Fibroblast of skin of abdomen (primary cell): ENCODE measurements at places on chromosomes 12 and 14.

DNA sequence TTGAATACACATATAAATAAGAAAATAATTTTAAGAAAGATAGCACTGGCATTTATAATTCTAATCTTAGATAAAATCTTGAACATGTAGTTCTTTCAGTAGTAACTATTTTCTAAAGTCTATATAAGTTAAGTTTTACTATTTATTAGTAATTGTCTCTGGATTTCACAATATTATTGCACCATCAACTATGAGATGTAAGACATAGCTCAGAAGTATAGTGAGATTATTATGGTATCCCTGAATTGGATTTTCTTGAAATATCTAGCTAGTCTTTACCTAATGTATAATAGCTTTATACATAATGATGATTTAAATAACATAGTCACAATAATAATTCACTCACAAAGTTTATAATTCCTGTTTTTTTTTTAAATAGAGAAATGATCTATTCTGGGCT lies 6.7 kb downstream of the CLEC12A start:
- no peak for DNase-seq

- no peak for DNase-seq
Observed at GRCh38 chr12:92554158-92555073, 148.4 kb upstream of the PLEKHG7 start.

GRCh38 chr14:61553730-61554641 lies 141.3 kb upstream of the HIF1A start:
- DNase-seq: peak; percentile 99

DNA sequence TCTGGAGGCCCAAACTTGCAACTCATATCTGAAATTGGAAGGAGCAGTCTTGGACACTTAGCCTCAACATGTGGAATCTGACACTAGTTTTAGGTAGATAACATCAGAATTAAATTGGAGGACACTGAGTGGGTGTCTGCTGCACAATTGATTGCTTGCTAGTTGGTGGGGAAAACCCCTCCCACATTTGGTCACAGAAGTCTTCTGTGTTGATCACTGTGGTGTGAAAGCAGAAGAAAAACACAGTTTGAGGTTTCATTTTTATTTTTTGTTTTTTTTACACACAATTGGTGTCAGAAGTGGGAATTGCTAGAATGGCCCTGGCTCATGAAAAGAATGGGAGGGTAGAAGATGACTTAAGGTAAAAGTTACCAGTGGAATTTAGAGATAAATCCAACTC lies 78.0 kb upstream of the CD163 start:
- DNase-seq: no peak

DNA sequence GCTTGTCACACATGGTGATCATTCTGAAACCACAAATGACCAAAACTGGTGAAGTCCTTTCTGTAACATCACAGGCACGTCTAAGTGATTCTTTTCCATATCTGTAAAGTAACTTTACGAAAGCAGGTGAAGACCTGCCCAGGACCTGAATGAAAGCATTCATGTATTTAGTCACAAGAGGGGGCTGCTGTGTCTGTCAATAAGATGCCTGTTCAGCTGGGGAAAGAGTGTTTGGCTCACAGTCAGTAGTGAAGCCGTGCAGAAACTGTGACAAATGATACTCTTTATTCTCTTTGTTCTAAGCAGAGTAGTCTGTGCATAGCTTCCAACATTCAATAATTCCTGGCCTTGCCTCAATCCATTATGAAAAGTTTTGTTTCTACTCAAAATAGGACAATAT lies 373.5 kb upstream of the OR4E1 start:
- no peak for DNase-seq
